Activated CD4-positive, CD25-positive, alpha-beta regulatory T cell treated with anti-CD3 and anti-CD28 coated beads, Interleukin-2, amount 50 U/mL, for 16 hours (primary cell): ENCODE measurements at places on chromosomes 7 and 10.

DNA sequence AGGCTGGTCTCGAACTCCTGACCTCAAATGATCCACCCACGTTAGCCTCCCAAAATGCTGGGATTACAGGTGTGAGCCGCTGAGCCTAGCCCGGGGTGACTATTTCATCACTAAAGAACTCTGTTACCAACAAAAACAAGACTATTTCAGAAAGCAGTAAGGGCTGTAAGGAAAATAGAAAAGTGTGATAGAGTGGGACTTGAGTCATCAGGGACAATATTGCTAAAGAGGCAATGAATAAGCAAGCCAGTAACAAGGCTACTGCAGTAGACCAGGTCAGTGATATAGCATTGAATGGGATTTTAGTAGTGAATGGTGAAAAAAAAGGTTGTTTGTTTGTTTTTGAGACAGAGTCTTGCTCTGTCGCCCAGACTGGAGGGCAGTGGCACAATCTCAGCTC is 51.7 kb downstream of the SVOPL start:
- DNase-seq = no peak

GRCh38 chr7:117777335-117778142 is 95.7 kb downstream of the CTTNBP2 start:
- no peak for DNase-seq

- no peak for DNase-seq
Measured at GRCh38 chr10:10878963-10879362, 138.7 kb upstream of the CELF2 start.

- no peak for DNase-seq
Measured at GRCh38 chr7:51288896-51289622, 27.6 kb downstream of the COBL start.

DNA sequence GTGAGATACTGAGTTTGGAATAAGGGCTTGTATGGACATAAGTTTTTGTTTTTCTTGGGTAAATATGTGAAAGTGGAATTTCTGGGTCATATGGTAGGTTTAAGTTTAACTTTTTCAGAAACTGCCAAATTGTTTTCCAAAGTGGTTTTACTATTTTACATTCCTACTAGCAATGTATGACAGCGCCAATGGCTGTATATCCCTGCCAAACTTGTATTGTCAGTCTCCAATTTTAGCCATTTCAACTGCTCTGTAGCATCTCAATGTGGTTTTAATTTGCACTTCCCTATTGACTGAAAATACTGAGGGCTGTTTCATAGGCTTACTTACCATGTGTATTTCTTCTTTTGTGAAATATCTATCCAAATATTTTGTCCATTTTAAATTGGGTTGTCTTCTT is 90.5 kb upstream of the ZNF32 start:
- DNase-seq = no peak

DNA sequence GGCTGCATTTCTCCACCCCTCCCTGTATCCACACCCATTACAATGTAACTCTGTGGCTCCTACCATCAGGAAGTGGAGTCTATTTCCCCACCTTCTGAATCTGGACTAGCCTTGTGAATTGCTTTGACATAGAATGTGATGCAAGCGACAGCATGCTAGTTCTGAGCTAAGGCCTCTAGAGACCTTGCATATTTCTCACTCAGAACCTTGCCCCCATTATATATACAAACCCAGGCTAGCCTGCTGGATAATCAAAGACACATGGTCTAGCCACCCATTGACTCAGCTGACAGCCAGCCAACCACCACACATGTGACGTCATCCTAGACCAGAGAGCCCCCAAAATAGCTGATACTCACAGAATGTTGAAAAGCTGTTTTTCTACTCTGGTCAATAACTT is 77.9 kb downstream of the CCDC71L start:
- DNase-seq = no peak

DNA sequence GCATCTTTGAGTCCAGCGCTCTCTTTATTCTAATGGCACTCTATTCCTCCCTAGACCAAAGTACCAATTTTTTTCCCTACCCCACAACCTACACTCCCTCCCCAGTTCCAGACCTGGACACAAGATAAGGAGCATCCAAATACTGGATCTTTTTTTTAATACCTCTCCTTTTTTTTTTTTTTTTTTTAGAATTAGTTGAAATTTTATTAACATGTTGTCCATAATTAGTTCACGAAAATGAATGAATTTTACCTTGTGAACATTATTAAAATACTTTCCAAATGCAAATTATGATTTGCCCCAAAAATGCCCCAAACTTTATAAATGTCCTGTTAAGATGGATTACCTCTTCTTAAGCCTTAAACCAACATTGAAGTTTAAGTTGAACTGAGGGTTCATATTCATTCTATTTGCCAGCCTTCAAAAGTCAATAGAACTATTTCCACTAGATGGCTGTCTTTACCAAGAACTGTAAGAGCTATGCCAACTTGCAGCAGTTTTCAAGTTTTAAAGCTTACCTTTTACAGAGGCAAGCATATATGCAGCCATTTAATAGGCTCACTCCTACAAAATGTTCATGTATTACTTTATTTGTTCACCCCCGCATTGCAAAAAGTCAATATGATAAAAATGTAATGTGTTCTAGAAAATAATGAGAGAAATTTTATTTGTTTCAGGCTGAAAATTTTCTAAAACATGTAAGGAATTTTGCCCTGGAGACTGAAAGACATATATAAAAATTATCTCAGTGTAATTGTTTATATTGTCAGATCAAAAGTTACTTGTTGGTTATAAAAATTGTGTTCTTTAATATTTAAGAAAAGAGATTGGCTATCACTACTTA is 39.7 kb upstream of the TNKS2 start:
- no peak for DNase-seq

- no peak for DNase-seq
Measured at GRCh38 chr10:42975558-42976340, 101.1 kb upstream of the RET start.

- no peak for DNase-seq
Measured at GRCh38 chr10:117967149-117967650, 79.5 kb downstream of the RAB11FIP2 start.

- DNase-seq = no peak
Measured at GRCh38 chr7:936386-937054, 18.0 kb downstream of the ADAP1 start.

DNA sequence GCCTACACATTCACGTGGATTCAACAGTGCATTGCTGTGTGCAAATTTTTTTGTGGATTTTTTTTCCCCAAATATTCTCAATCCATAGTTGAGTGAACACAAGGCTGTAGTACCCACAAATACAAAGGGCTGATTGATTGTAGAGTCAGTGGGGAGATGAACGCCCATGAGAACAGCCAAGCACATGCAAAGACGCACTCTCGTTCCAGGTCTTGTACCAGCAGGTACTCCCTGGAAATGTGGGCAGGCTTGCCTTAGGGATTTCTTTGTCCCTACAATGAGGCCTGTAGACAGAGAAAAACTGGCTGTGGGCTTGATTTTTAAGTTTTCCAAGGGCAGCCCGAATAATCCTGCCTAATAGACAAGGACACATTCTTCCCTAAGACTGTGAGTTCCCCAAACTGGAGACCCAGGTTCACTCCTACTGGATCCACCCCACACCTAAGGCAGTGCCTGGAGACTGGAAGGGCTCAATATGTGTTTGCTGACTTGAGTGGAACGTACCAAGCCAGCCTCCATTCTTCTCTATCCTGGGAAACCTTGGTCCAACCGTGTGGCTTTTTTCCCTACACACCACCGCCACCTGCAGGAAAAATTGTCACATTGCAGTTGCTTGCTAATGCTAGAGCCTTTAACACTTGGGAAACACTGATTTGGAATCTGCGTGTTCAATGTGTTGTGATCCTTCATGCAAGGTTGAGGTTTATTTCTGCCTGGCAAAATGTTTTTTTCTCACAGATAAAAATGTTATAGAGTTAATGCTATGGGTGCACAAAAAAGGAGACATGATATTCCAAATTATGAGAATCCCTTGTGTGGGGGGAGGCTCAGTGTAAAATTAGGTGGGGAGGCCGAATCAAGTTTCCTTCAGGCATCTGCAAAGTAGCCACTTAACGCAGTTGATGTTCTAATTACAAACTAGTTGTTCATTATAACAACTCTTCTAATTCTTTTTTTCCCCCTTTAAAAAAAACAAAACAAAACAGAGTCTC is 49.3 kb downstream of the PPP1R17 start:
- DNase-seq = no peak

- no peak for DNase-seq
Measured at GRCh38 chr7:64802699-64803098, 8.5 kb downstream of the ZNF138 start.

DNA sequence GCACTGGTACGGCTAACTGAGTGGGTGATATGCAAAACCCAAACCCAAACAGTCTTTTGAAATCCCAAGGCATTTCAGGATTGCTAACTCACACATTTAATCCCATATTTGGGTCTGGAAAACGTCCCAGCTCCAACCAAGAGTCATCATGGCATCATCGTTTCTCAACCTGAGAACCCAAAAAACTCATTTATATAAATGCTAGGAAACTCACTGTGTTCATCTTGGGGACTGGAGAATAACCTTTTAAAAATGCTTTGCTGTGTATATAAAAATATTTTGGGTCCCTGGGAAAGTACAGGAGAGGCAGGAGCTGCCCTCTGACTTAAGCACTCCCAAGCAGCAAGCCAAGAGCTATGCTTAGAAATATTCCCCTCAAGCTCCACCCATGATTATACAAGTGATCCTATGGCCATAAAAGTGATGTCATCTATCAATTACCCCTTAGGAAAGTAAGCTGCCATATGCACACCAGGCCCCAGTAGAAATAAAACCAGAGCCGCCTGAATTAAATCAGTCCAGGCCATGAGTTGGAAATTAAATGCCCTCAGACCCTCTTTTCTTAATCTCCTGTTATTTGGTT is 352.1 kb downstream of the FRMD4A start:
- DNase-seq = no peak

DNA sequence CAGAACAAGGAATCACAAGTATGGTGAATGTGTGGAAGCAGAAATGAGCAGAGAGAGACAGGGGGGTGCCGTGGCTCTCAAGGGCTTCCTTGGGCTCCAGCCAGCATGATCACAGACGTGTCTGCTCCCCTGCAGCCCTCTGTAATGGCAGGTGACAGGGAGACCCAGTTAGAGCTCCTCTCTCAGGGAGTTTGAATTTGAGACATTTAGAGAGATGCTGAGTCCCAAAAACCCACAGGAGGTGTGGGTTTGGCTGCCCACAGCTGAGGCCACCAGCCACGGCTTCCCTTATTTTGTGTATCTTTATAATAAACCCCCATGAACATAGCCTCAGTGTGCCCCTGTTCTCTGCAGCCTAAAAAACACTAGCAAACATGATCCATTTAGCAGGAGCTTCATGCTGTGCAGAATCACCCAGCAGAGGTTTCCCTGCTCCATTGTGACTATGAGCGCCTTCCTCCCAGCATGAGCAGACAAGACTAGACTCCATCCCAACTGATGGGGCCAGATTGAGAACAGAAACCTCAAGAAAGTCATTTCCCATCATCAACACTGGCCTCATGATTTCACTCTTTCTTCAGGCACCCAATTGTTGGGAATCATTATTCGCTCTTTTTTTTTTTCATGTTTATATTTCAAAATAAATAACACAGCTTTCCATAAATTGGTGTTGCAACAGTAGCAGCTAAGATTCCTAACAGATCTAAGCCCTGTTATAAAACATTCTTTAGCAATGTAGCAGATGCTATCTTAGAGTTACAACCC is 13.4 kb downstream of the NOD1 start:
- no peak for DNase-seq

- DNase-seq = no peak
Measured at GRCh38 chr7:20211376-20211775, 5.8 kb downstream of the MACC1 start.

- DNase-seq = no peak
Measured at GRCh38 chr10:88232029-88232895, 350.9 kb downstream of the RNLS start.

DNA sequence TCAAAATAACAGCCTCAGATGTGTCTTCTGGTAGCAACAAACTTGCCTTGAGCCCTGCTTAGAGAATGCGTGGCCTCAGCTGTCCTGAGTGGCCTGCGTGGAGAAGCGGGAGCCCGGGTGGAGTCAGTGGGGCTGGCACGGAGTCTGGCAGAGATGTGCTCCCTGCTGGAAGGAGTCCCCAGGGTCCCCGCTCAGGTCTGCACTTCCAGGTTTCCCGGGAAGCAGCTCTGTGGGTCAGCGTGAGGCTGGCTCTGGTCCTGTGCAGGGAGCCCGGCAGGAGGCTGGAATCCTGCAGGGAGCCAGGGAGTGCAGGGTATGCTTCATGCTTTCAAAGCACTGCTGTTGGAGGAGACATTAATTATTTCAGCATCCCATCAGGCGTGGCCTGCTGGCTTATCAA is 10.1 kb downstream of the CPSF4 start:
- DNase-seq = no peak

GRCh38 chr7:117731455-117731854 is 141.8 kb downstream of the CTTNBP2 start:
- no peak for DNase-seq

GRCh38 chr10:119211176-119211575 is 3.8 kb downstream of the GRK5 start:
- no peak for DNase-seq

DNA sequence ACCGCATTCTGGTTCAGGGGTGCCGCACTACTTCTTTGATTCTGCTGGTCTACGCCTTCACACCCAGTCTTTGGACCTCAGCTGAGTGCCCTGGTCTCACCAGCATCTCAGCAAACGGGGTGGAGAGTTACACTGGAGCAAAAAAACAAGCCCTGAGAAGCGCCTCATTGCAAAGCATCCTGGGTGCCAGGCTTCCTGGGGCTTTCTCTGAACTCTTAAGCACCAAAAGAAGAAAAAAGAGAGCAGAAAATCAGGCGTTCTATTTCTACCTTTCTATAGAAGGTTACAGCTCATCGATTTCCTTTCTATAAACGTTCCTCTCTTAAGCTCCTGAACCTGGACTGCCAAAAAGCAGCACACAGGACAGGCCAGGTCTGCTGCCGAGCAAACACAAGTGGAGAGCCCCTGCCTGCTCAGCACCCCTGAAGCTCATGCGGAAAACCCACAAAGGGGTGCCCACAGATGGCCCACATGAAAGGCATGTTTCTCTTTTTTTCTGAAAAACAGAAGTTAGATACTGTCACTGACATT is 217.9 kb downstream of the SFMBT2 start:
- peak; percentile 23 for DNase-seq

GRCh38 chr10:45239642-45240041 is 75.8 kb downstream of the OR13A1 start:
- no peak for DNase-seq

GRCh38 chr10:45428611-45429510 is 54.8 kb downstream of the ALOX5 start:
- DNase-seq = no peak

DNA sequence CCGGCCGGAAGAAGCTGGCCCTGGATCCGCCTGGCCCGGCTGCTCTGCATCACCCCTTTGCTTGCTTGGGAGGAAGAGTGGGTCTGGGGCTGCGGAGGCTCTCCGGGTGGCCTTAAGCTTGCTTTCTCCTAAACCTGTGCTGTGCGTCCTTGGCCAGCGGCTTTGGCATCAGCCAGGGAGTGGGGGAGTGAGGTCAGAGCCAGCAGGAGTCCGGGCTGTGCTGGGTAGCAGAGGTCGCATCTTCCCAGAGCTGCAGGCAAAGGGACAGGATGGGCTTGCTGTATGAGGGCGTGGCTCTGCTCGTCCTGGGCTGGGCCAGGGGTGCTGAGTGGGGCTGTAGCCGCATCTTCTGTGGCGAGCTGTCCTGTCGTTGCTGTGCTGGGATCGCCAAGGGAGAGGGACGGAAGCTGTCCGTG is 21.1 kb downstream of the BNIP3 start:
- DNase-seq = no peak

- DNase-seq = no peak
Measured at GRCh38 chr10:80158598-80159127, 26.1 kb downstream of the PLAC9 start.
